ENCODE measurements at places on chromosomes 5 and 9.

DNA sequence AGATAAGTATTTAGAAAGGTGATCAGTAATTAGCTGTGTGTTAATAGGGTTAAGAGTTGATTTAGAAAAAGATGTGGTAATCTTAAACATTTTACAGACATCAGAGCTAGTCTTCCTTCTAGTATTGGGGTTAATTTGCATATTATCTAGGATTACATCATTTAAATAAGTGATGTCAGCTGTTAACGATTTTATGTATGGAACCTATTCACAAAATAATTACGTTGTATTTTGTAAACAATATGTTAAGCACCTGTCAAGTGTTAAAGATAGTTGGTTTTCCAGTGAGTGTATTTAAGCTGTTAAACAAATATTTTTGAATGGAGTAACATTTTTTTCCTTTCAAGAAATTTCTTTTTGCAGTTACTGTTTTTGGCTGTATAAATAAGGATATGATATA, 2.2 kb downstream of the DCP2 start:
- DNase-seq: no peak

DNA sequence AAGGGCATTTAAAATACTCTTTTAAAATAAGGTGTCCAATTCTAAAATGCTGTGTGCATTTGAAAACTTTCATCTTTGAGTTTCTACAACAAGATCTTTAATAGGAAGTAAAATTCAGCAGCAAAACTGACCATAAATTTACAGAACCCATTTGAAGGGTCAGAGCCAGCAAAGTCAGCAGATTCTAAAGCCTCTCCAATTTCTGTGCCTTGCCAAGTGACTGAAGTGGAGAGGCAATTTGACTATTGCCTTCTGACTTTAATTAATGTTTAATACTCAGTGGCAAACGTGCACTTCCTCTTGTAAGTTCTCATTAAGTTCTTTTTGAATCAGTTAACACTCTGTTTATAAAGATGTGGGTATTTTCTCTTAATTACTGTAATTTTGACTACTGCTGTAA, 155.2 kb downstream of the BAAT start:
- no peak for DNase-seq

- no peak for DNase-seq
Observed at GRCh38 chr9:115712981-115713380, 440.6 kb upstream of the PAPPA start.

DNA sequence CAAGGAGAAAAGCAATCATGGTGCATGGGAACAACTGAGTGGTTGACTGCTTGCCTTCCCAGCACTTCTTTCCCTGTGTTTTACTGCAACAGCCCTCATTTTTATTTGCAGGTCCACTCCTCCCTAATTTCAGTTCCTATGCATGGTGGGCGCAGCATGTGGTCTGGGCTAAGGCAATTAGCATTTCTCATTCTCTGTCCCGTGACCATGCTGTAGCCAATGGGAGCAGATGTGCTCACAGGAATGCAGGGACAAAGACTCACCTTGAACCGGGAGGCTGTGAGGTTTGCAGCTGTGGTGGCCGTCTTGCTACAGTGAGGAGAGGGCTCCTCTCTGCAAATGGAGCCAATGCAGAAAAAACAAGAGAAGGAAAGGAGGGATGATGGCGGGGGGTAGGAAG, 315.5 kb downstream of the SLIT3 start:
- DNase-seq: no peak

GRCh38 chr9:121608168-121608853, 43.1 kb upstream of the DAB2IP start:
- no peak for DNase-seq

DNA sequence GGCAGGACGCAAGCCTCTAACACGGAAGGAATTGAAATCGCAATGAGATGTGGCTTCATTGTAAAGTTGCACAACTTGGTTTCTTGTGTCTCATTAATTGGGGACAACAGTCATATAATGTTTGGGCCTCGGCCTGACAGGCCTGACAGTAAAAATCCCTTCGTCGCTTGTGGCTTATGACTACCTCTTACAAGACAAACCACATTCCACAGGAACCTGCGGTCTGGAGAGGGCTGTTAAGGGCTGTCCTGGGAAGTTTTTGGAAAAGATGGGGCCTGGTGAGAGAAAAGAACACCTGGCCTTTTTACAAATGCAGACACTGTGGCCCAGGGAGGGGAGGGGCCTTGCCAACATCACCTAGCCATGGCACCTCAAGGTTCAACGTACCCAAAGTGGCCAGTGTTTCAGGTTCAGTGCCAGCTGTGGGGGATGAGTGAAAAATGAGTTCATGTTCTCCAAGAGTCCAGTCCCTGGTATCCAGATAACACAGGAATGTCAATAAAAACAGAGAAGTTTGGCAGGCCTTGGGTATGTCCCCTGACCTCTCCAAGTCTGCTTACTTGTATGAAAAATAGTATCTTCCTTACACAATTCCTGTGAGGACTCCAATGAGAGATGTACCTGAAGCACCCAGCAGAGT, 22.2 kb downstream of the SHB start:
- DNase-seq: no peak

- DNase-seq: no peak
Observed at GRCh38 chr9:91839926-91840465, 110.0 kb downstream of the ROR2 start.

DNA sequence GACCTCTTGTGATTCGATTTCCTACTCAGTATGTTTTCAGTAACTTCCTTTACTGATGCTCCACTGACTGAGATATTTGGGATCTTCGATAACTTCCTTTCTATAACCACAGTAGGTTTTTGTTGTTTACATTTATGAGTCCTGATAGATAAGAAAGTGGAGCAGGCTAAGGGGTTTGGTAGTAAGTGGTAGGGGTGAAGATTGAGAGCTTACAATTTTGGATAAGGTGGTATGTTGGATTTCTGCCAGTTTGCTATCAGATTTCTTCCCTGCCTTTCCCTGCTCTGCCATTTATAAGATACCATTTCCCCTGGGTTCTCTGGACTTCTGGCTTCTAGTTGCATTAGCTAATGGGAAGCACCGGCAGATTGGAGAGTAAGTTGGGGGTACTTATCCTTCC, 7.9 kb upstream of the NDUFS4 start:
- DNase-seq: no peak

DNA sequence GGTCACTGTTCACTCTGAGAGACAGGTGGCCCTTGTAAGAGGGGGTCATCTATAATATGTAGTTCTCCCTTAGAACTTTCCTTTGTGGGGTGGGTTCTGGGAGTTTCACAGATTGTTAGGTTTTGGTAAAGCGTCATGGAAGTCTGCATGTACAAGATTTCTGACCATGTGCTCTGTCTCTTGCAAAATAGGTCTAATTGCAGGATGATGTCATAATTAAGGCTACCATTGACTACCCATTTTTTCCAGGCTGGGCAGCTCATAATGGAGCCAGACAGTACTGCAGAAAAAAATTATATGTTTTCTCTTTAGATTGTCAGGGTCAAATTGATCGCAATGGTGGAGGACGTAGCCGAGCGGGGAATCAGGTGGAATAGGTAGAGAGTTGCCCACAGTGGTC, 3.7 kb upstream of the GM2A start:
- no peak for DNase-seq

- no peak for DNase-seq
Observed at GRCh38 chr5:108858959-108859358, 111.3 kb downstream of the FER start.

GRCh38 chr9:121688146-121688680, 36.8 kb downstream of the DAB2IP start:
- DNase-seq: no peak

DNA sequence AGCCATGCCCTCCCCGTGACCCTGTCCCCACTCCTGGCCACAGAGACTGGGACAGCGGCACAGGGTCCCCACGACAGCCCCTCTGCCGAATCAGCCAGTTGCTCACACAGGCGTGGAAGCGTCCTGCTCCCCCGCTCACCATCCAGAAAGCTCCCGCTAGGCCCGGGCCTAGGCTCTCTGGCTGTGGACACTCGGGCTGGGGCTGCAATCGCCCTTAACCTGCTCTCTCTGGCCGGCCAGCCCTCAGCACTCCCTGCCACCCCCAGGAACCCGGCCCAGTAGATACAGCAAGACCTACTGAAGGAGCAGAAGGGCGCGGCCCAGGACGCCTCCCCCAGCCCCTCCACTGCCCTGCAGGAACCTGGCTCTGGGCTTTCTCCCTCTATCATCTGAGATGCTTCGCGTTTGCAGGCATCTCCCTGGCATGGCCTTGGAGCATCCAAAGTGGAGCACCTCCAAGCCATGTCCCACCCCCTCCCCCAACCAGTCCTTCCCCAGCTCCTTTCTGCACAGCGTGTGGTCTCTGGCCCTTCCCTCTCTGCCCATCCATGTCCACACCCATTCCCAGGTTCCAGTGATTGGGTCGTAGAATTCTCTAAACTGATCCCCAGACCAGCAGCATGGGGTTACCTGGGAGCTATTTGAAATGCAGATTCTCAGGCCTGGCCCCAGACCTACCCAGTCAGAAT, 113.7 kb upstream of the LMX1B start:
- DNase-seq: no peak

- no peak for DNase-seq
Observed at GRCh38 chr5:134581241-134581981, 51.2 kb downstream of the SAR1B start.

DNA sequence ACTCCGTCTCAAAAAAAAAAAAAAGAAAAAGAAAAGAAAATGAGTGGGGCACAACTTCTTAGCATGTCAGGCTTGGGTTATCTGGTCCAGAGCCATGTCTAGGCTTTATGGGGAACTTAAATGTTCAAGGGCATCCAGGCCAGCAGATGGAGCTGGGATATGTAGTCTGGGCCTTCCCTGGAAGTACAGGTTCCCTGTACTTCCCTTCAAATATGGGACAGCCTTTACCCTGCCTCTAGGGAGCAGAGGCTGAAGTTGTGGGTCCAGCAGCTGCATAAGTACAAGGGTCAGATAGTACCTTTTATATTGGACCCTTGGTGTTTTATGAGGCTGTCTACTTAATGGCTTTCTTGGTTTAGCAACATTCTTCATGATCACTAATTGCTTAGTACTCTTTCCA, 42.1 kb downstream of the FAF2 start:
- DNase-seq: no peak

DNA sequence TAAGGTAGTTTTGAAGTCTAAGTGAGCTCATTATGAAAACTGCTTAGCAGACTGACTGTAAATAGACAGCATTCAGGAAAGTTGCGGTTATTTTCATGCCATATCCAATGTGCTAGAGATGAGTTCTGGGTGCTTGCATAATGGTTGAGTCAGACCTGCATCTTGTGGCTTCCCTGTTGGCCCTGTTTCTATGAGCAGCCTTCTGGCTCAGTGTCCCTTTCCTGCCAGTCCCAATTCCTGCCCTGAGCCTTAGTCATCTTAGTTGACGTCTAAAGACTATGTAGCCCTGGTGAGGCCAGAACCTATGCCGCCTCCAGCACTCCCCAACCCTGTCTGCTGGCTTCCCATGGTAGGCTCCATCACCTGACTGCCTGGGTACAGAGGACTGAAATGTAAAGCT, 76.3 kb upstream of the TNFSF8 start:
- no peak for DNase-seq

DNA sequence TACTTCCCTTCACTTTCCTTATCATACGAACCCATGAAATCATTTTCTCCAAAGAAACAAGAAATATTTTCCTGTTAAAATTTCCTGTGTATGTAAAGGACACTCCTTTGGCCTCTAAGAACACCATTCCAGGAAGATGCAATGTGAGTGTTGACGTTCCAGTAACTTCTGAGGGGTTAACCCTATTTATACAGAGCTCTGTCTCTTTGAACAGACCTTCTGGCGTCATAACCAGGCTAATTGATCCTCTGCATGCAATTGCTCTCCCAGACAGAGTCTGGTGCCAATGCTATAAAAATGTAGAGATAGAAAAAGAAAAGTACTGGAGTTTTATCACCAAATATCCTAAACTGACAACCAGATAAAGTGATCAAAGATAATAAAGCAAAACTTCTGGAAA, 218.5 kb downstream of the TLE1 start:
- no peak for DNase-seq

DNA sequence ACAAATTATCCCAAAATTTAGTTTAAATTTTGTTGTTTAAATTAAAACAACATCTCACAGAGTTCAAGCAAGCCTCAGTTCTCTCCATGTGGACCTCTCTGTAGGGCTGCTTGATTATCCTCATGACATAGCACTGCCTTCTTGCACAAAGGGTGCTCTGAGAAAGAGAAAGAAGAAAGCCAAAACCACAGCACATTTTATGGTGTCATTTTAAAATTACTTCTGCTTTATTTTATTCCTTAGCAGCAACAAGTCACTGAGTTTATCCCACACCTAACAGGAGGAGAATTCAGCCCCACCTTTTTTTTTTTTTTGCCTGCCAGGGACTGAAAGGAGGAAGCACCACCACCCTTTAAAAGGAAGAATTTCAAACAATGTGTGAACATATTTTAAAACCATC, 12.8 kb upstream of the KCNV2 start:
- no peak for DNase-seq

DNA sequence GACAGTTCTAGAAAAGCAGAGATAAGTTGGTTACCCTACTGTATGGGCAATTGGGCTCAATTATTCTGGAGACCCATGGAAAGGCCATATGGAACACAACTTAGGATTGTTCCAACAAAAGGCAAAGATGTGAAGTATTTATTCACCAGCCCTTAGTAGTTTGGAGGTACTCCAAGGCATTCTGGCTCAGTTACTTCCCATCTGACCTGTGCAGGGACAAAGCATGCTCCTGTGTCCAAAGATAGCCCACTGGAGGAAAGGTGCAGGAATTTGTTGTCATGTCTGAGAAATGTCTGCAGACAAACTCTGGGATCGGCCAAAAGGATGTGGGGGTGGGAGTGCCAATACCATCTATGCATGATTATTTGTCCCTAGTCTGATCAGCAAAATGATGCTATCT, 279.5 kb upstream of the PTGER4 start:
- no peak for DNase-seq

GRCh38 chr9:2740616-2741015, 23.3 kb downstream of the KCNV2 start:
- DNase-seq: no peak

GRCh38 chr5:135966165-135966564, 11.4 kb upstream of the LECT2 start:
- no peak for DNase-seq

GRCh38 chr5:106587-106986, 14.6 kb downstream of the PLEKHG4B start:
- no peak for DNase-seq

DNA sequence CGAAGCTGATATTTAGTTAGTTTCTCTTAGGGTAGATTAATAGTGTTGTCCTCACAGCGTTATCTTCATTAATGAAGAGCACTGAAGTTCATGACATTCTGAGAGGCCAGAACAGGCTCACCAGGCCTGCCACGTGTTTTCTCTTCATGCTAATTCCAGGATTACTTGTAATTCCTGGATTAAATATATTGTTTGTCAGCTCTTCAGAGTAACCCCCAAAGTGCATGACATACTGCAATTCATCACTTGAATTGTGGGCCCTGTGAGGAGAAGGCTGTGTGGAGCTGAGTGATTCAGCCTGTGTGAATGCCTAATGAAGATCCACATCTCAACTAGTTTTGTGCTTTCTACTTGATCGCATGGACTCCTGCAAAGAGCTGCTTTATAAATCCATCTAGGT, 401.0 kb upstream of the ADAMTSL1 start:
- DNase-seq: no peak
